ENCODE measurements at places on chromosomes 11 and 22.

- no peak for DNase-seq
Measured at GRCh38 chr11:118277312-118277711, 13.2 kb upstream of the MPZL2 start.

DNA sequence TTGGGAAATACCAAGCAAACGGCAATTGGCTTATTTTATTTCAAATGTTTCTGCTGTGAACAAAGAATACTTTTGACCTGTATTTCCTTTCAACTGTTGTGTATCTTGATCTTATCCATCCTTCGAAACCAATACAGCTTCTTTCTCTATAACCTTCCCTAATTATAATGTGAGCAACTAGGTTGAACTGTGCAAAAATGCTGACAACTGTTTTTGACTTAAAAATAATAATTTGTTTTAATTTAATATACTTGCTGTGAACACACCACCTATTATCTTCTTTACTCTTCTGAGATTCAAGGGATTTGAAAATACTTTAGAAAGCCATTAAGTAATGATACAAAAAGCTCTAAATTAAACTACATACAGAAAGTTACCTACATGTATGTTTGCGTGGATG, 682.5 kb upstream of the CCDC179 start:
- DNase-seq = no peak

DNA sequence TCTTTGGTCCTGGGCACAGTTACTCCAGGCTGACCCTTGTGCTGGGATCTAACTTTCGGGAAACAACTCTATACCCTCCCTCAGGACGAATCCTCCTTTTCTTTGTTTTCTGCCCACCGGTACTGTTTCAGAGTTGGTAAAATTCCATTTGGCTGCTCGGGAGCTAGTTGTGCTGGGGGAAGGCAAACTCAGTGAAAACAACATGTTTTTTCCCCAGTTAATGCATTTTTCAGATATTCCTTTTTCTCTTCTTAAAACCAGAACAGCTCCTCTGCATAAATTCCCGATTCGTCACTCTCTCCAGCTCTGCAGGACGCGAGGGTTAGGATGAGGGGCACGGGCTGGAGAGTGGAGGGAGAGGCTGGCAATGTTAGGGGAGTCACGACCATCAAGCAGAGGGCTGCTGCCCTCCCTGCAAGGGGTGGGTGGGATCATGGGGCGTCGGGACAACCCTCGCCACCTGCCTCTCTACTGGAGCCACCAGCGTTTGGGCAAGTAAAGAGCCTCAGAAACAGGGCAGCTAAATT, 31.3 kb downstream of the LRRC10B start:
- no peak for DNase-seq

DNA sequence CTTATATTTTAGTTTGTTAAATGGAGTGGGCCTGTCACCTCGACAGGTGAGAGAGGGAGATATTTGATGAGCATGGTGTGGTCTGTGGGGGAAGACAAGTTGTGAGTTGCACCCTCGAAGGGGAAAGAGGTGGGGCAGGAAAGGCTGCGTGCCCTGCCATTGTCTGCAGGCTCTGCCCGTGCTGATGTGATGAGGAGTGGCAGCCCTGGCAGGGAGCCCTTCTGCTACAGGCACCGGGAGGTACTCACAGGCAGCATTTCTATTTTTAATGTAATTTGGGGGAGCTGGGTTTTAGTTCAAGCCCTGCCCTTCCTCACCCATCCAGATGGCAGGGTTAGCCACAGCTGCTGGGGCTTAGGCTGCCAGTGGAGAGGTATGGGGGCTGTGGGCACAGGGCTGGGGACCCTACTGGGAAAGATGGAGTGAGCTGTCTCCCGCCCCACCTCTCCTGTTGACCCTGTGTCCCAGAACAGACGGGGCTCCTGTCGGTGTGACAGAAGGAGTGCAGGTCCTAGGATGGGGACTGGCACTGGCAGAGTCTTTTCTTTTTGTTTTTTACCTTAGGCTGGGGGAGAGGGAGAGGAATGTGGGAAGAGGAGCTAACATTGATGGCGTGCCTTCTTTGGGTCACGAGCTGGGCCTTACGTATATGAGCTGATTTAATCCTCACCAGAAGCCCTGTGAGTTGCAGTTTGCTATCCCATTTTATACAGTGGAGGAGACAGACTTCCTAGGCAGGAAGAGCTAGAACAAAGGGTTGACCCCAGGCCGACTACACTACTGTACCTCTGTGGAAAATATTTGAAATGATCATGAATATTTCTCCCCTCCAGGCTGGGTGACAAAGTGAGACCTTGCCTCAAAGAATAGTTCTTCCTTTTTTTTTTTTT, 51.6 kb downstream of the CEP164 start:
- no peak for DNase-seq

- no peak for DNase-seq
Measured at GRCh38 chr11:17568944-17569343, 21.9 kb downstream of the OTOG start.

DNA sequence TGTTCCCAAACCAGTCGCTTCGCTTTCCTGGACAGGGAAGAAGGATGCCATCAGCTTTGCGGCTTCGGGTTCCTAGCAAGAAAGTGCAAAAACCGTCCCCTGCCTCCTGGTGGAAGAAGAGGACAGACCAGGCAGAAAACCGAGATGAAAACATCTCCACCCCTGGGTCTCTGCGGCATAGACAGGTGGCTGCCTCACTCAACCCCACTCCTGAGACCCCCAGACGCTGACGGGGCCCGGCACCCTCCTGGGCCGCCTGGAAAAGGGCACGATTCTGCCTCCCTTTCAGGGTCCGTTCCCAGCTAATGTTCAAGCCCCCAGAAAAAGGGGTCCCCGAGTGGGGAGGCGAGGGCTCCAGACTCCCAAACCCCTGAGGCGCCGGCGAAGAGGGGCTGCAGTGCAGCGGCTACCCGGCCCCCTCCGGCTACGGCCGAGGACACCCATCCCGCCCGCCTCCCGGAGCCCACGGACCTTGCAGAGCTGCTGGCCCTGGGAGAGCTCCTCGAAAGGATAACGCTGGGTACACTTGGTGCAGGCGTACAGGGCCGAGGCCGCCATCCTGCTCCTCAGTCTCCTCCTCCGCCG, 569 bp downstream of the FAM76B start:
- no peak for DNase-seq

GRCh38 chr11:105081412-105082150, 36.4 kb upstream of the CARD16 start:
- DNase-seq = no peak

DNA sequence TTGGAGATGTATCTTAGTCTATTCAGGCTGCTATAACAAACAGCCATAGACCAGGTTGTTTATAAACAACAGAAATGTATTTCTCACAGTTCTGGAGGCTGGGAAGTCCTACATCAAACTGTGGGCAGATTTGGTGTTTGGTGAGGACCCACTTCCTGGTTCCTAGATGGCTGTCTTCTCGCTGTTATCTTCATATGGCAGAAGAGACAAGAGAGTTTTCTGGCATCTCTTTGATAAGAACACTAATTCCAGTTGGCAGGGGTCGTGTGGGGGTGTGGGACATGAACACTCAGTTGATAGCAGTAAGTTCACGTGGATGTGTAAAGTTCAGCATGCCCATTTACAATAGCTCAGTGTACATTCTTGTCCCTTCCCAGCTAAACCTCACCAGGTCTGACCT, 41.3 kb upstream of the HMGXB4 start:
- no peak for DNase-seq

GRCh38 chr11:15569305-15570025, 454.7 kb downstream of the INSC start:
- no peak for DNase-seq

- no peak for DNase-seq
Measured at GRCh38 chr11:83033972-83034672, 37.6 kb downstream of the RAB30 start.

All from activated gamma-delta T cell (primary cell).